NCI-H2029 treated with DMSO at 0.1 percent for 48 hours (cell line): ENCODE measurements at places on chromosomes 4 and X.

GRCh38 chrX:114268643-114269042 lies 315.2 kb upstream of the HTR2C start:
- no peak for DNase-seq

DNA sequence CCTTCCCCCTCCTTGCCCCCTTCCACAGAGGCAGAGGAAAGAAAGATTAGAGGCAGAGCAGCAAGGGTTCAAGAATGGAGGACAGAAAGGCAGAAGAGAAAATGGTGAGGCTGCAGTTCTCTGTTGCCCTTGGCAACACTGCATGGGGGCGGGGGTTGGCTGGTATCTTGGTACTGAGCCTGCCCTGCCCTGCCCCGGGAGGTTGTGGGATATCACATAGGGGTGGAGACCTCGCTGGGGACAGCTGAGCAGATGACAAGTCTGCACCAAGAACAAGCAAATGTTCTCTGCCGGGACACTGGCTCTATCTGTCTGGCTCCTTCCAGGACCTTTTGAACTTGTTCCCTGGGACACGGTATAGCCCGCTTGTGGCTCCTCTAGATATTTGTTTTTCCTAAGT lies 39.8 kb downstream of the NHS start:
- DNase-seq: no peak

DNA sequence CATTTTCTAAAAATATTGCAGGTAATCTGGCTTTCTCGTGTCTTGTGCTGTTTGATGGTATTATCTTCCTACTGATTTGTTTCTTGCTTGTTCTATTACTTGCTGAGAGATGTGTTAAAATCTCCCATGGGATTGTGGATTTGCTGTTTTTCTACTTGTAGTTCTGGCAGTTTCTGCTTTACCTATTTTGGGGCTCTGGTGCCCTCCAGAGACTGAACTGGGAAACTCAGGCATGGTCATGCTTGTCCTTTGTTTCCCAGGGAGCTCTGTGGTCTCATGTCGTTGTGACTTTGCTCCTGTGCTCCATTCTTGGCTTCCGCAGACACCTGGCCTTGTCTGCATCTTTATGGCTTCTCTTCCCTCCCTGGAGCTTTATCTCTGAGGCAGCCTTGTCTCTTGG lies 39.5 kb downstream of the NSD2 start:
- no peak for DNase-seq

- no peak for DNase-seq
Observed at GRCh38 chr4:47490550-47490949, 5.5 kb downstream of the ATP10D start.

- DNase-seq: no peak
Observed at GRCh38 chr4:95585016-95585695, 36.4 kb upstream of the UNC5C start.

DNA sequence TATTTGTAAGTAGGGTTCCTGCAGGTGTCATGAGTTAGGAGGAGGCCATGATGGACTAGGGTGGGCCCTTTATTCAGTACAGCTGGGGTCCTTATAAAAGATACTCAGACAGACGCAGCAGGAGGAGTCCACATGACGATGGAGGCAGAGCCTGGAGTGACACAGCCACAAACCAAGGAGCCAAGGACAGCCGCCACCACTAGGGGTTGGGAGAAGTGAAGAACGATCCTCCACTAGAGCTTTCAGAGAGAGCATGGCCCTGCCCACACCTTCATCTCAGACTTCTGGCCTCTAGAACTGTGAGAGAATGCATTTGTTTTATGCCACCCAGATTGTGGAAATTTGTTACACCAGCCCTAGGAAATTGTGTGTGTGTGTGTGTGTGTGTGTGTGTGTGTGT lies 31.1 kb downstream of the JAKMIP1 start:
- no peak for DNase-seq

DNA sequence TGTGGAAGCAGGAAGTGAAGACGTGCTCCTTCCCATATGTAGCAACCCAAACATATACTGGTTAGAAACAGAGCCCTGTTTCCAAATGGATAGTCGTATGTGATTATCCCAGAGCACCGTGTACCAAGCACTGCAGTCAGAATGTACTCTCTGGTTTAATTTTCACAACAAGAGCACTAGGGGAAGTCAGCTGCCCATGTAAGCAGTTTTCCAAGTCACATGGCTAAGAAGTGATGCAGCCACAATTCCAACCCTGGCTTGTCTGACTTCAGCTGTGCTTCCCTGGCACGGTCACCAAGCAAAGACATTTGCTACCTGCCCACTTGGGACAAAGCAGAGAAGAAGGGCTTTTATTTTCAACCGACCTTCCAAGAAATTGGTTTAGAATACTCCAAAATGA lies 28.2 kb upstream of the CEP135 start:
- DNase-seq: no peak

- no peak for DNase-seq
Observed at GRCh38 chr4:27985522-27985921, 1124.9 kb downstream of the STIM2 start.

- no peak for DNase-seq
Observed at GRCh38 chrX:17359500-17359899, 15.5 kb upstream of the NHS start.

DNA sequence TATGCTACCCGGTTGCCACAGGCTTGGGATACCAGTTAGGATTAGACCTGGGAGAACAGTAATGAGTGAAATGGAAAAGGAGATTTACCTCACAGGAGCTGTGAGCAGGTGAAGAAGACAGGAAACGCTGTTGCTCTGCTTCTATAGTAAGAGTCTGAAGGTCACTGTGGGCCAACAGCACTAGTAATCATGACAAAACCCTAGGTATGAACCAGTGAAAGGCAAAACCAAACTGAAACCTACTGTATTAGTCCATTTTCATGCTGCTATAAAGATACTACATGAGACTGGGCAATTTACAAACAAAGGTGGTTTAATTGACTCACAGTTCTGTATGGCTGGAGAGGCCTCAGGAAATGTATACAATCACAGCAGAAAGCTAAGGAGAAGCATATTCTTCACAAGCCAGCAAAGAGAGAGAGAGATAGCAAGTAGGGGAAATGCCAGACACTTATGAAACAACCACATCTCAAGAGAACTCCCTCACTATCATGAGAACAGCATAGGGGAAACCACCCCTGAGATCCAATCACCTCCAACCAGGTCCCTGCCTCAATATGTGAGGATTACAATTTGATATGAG lies 736.7 kb upstream of the INTU start:
- no peak for DNase-seq

DNA sequence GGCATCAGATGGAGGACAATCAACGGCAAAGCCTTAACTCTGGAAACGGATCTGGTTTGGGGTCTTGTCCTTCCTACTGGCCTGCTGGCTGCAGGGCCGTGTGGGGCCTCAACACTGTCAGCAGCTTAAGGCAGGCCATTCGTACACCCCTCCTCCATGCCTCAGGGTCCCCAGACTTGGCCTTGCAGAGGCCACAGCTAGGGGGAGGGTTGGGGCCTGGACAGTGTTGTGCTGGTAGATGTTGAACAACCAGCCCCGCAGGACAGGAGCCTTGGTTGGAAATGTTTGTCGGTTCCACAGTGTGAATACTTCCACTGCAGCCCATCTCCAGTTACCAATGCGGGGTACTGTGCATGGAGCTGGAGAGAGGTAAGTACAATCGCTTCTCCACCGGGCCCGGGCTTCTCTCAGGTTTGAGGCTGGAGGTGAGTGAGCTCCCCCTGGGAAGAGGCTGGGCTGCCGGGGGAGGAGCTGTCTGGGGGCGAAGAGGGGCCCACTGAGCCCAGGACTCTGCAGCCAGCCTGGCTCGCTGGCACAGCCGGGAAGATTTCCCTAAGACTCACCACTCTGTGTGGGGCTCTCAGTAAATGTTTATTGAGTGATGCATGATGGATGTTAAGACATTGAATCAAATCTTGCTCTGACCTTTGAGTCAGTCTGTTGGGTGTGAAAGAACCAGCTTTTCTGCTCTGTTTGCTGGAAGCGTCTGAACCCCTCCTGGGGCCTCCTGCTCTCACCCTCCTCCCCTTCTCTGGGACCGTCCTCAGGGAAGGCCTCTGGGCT lies 19.7 kb upstream of the GPR78 start:
- DNase-seq: no peak

DNA sequence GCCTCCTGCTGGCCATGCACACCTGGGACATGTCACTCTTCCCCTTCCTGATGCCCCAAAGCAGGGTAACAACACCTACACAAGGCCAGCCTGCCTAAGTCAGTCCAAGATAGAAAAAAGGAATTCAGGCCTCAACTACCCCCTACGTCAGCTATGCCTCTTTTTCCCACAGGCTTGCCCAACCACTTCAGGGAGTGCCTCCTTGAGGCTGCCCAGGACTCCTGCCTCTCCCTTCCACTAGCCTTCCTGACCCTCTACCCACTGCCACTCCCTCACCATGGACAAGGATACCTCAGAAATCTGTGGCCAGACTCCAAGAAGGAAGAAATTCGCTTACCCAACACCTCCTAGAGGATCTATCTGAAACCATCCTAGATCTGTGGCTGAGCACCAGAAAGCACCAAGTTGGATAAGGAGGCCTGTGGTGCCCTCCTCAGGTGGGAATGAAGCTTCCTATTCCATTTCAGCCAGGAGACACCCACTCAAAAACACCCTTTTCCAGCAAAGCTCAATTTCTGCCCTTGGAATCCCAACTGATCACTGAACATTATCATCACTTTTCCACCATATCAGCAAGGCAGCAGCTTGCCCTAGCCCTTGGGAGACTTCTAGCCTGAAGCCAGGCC lies 1.8 kb downstream of the KDM5C start:
- DNase-seq: no peak

GRCh38 chr4:84680956-84681355 lies 98.0 kb downstream of the CDS1 start:
- no peak for DNase-seq

DNA sequence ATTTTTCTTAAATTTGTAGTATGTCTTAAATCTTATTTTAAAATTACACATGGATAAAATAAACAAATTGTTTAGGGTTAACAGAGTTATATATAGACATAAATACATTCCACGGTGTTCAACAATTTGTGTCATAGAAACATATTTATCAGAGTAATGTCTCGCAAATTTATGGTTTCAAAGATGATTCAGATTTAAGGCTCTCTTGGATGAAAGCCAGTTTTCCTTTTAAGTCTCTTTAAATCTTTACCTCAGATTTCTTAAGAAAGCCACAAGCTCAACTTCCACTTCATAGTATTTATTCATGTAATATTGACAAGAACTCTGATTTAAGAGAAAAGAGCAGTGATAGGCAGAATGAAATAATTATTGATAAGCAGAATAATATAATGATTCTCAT lies 1254.8 kb upstream of the ADGRL3 start:
- no peak for DNase-seq

DNA sequence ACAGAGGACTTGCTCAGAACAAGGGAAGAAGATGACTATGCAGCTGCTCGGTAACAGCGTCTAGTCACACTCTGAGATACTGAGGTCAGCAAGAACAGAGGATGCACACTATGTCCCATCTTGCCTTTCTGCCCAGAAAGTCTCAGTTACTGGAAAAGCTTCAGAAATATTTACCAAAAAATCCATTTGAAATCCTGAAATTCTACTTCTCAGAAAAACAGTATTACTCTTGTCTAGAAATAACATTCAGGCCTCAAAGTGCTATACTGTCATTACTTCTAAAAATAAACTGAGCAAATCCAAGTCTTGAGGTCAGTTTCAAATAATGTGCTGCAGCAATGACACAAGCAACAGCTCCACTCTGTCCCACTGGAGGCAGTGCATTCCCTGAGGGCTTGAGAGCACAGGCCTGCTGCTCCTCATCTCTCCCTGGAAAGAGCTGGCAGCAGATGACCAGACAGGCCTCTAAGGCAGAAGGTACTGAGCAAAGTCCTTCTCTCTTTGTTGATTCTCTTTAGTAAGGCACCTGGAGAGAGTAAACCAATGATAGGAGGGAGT lies 76.9 kb downstream of the CAMK2D start:
- no peak for DNase-seq

DNA sequence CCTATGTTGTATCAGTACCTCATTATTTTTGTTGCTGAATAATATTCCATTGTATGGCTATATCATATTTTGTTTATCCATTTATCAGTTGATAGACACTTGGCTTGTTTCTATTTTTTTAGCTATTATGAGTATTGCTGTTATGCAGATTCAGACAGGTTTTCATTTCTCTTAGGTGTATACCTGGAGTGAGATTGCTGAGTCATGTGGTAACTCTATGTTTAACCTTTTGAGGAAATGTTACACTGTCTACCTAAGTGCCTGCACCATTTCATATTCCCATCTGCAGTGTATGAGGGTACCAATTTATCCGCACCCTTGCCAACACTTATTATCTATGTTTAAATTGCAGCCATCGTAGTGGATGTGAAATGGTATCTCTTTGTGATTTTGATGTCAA lies 43.0 kb upstream of the SH3RF1 start:
- DNase-seq: no peak

DNA sequence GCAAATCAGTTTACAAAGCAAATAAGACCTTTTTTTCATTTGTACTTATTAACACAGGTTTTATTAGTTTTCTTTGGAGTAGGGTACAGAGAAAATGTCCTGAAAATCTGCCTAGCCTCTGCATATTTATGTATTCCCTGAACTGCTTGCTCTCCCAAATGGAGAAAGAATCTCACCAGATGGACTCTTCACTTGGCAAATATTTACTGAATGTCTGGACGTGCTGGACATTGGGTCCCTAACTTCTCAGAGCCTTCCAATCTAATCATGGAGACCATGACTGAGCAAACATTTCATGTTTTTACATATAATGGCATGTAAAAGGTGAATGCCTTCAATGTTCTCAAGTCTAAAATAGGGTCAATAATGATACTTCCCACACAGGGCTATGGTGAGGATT lies 126.0 kb downstream of the CHRDL1 start:
- no peak for DNase-seq

DNA sequence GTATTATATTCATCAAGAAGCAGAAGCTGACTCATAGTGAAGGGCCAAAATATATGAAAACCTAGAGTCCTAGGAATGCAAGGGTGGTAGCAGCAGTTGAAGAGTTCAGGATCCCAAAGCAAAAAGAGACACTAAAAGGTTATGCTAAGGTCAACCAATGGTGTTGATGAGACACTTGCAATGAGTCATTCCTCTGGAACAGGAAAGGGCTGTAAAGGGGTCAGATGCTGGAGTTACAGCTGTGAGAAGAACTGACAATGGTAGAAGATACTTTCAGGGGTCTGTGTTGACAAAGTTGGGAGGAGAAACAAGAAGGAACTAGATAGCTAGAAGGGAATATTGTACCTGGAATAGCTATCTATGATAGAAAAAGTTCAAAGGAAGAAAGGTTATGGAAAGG lies 47.5 kb downstream of the ZGRF1 start:
- DNase-seq: no peak

DNA sequence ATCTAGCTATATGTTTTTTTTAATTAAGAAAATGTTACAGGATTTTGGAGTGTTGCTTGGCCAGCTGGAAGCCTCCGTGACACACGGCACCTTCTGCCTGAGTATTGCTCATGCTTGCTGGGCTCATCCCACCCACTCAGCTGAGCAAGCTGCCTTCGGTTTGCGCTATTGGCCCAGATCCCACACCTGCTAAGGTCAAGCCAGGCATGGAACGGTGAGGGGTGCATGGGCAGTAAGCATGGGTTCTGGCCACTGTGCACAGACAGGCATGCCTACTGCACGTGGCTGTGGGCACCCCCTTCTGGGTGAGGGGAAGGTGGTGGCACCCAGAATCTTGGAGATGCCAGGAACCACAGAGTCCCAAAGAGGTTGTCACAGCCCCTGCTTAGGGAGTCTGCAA lies 1178.4 kb upstream of the PCDH7 start:
- DNase-seq: no peak

GRCh38 chrX:121903961-121904360 lies 856.6 kb downstream of the GLUD2 start:
- DNase-seq: no peak
